ENCODE measurements at places on chromosomes 5 and 9.

- no peak for DNase-seq
These were observed 76.8 kb upstream of the SIMC1 start for GRCh38 chr5:176161431-176161830.

- no peak for DNase-seq
These were observed 36.8 kb upstream of the TJP2 start for GRCh38 chr9:69137311-69137710.

- DNase-seq = no peak
These were observed 42.5 kb downstream of the KLHL3 start for GRCh38 chr5:137693307-137693950.

- DNase-seq = no peak
These were observed 30.8 kb downstream of the GLRX start for GRCh38 chr5:95791751-95792150.

- DNase-seq = no peak
These were observed 14.6 kb downstream of the CCNJL start for GRCh38 chr5:160297776-160298175.

- DNase-seq = no peak
These were observed 25.1 kb upstream of the LPCAT1 start for GRCh38 chr5:1548702-1549474.

- no peak for DNase-seq
These were observed 264.0 kb downstream of the PIK3R1 start for GRCh38 chr5:68479524-68479923.

- DNase-seq = no peak
These were observed 45.3 kb upstream of the RASEF start for GRCh38 chr9:83108208-83108607.

DNA sequence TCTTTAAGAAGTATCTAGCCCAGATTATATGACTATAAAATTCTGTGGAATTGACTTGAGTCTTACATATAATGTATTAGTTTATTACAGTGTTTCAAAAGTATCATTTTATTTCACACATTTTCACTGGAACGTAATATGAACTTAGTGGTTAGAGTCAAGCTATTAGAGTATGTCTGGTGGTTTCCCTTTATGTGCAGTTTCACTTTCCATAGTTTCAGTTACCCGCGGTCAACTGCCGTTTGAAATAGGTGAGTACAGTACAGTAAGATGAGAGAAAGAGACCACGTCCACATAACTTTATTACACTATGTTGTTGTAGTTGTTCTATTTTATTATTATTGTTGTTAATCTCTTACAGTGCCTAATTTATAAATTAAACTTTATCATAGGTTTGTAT is 50.5 kb downstream of the COMMD10 start:
- no peak for DNase-seq

GRCh38 chr5:172425402-172425801 is 28.9 kb downstream of the SH3PXD2B start:
- no peak for DNase-seq

Measured in stimulated activated CD4-positive, alpha-beta T cell treated with anti-CD3 and anti-CD28 coated beads, TNF-alpha, amount 100 ng/mL, for 4 hours (primary cell).